ENCODE measurements at places on chromosomes 4 and X.
A peak's percentile ranks its signal among the peaks of the same experiment; 100 is the strongest.

DNA sequence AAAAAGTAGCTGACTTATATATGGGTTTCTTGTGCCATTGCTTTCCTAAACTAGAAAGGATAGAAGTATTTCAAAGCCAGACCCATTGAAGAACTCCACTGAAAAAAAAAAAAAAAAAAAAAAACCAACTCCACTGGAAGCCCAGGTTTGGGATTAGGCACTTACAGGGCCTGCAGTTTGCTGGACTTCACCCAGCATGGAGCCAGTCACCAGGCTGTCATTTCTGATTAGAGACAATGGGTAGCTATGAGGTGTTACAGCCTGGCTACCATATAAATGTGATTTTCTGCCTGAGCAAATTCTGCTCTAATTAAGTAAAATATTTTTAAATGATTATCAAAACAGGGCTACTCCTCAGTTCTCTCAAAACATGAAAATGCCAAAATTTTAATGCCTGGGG lies 49.5 kb downstream of the HS6ST2 start:
- peak; percentile 1 for DNase-seq

DNA sequence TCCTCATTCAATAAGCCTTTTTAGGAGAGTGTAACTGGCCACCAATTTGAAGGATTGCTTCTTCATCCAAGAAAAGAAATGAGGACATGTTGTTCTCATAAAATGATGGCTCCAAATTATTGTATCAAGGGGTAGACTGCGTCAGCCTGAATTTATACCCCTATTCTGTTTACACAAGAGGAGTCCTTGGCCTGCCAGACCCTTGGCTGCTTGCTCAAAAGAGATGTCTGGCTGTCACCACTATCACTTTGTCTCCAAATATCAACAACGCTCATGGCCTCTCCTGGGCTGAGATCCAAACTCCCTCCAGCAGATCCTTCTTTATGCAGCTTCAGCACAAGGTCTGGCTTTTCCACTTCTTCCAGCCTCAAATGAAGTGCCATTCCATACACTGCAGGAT lies 127.9 kb downstream of the OR13H1 start:
- DNase-seq, result no peak

DNA sequence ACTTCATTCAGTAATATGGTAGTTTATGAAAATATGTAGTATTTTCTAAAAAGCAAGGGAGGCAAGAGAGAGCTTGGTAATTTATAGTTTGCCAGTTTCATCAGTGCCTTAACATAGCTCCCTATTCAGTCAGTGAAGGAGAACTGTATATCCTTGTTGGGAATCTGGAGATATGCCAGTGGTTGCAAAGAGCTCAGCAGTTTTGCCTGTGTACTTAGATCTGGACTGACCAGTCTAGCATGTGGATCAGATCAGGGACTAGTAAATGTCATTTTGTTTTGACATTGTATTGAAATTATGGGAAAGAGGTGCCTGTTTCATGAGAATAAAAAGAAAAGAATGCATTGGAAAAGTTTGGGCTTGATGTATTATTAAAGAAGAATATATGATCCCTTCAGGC lies 88.6 kb downstream of the ZIC3 start:
- DNase-seq, result no peak

GRCh38 chrX:140508958-140509357 lies 4.1 kb upstream of the SOX3 start:
- DNase-seq, result no peak

DNA sequence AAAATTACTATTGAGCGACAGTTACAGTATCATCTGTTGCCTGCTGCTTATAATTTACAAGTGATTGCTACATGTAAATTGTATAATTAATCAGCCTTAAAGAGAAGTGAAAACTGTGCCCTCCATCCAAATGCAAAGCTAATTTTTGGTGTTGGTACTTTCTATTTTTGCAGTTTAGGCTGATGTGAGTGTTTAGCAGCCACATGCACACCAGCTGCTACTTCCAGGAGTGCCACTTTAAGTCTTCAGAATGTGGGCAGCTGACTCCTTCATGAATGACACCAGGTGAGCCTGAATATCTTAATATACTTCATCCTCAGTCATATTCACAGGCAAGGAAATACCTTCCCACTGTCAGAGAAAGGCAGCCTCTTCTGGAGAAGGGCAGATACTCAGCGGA lies 149.8 kb upstream of the RASGEF1B start:
- DNase-seq, result no peak

GRCh38 chrX:38804682-38805431 lies 3.6 kb downstream of the MID1IP1 start:
- DNase-seq, result peak; percentile 40

GRCh38 chr4:66694739-66695138 lies 850.6 kb downstream of the CENPC start:
- DNase-seq, result no peak

DNA sequence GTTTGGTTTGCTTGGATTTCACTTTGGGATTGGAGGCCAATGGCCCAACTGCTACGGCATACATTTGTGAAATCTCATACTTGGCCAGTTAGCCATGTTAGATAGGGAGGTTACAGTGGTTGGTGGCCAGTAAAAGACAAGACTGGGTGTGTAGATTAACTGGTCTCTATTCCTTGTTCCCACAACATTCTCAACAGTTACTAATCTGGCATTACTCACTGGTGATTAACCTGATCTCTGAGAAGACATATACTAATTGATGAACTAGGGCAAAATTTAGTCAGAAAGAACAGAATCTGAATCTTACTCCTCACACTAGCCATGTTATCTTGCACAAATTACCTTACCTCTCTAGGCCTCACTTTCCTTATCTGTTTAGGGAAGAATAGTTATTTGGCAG lies 33.4 kb downstream of the GATB start:
- DNase-seq, result no peak

DNA sequence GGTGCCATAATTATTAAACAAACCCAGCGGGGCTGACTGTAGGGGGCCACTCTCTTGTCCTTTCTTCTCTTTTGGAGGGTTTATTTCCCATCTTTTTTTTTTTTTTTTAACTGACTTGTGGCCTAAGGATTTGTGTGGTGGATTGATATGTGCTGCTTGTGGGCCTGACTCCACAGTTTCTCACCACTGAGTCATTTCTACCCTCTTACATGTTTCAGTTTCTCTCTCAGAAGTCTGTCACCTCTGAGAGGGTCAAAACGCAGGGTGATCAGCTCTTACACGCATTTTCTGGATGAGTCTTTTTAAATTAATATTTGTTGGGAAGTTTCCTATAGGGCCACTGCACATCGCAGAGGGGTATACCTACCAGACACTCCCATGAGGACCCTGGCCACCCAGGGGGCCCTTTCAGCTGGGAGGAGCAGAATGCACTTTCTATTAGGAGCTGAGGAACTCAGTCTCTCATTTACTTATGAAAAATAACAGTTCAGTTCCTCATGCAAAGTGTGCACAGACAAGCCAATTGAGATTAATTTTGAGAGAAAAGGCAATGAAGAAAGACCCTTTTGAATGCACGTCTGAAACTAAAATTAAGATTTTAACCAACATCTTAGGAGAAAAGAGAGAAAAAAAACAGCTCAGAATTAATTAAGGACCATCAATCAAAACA lies 407.9 kb downstream of the TECRL start:
- DNase-seq, result no peak

GRCh38 chr4:94944726-94945125 lies 187.0 kb downstream of the BMPR1B start:
- no peak for DNase-seq

GRCh38 chr4:71570492-71570891 lies 213.4 kb downstream of the GC start:
- DNase-seq, result peak; percentile 8
